ENCODE measurements at places on chromosomes 5 and 9.

GRCh38 chr9:28234133-28234893 lies 661.0 kb upstream of the C9orf72 start:
- no peak overlapping the region for H3K27ac ChIP-seq
- H3K27me3 ChIP-seq, result no peaks in the 10 kb centered on the region
- no peak overlapping the region for H3K4me3 ChIP-seq
- no peaks in the 10 kb centered on the region for H3K4me1 ChIP-seq
- DNase-seq, result no peak

- no peak for DNase-seq
- no peaks in the 10 kb centered on the region for H3K27me3 ChIP-seq
- H3K4me3 ChIP-seq, result no peak overlapping the region
Measured at GRCh38 chr9:23747088-23748075, 78.7 kb downstream of the ELAVL2 start.

GRCh38 chr9:130110166-130110565 lies 56.5 kb downstream of the GPR107 start:
- no peak for DNase-seq
- H3K36me3 ChIP-seq, result peaks cover 58% of the 10 kb centered on the region
- no peaks in the 10 kb centered on the region for H3K27me3 ChIP-seq
- H3K4me3 ChIP-seq, result no peak overlapping the region

DNA sequence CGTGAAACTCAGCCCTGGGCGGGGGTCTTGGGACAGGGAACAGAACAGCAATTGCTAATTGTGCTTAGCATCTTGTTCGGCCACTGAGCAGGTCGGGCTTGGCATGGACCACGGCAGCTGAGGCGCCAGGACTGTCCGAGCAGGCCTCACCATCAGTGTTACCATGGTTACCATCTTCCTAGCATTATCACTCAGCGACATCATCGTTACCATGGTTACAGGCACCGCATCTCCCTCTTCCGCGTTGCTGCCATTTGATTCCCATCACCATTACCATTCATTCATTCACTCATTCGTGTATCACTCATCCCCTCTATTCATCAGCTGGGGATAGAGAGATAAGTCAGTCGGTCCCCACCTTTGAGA lies 81.0 kb upstream of the ZBTB43 start:
- H3K27me3 ChIP-seq, result peaks cover 2% of the 10 kb centered on the region
- peak overlapping the region; percentile 73 for H3K4me3 ChIP-seq
- H3K4me1 ChIP-seq, result peaks cover 29% of the 10 kb centered on the region
- no peak overlapping the region for H3K27ac ChIP-seq
- H3K36me3 ChIP-seq, result no peaks in the 10 kb centered on the region

- H3K4me1 ChIP-seq, result no peaks in the 10 kb centered on the region
- no peaks in the 10 kb centered on the region for H3K36me3 ChIP-seq
- no peak overlapping the region for H3K27ac ChIP-seq
- H3K27me3 ChIP-seq, result no peaks in the 10 kb centered on the region
Measured at GRCh38 chr9:28547527-28547926, 974.2 kb upstream of the C9orf72 start.

- H3K27ac ChIP-seq, result no peak overlapping the region
- no peaks in the 10 kb centered on the region for H3K27me3 ChIP-seq
- DNase-seq, result no peak
- H3K4me3 ChIP-seq, result no peak overlapping the region
- peaks cover 88% of the 10 kb centered on the region for H3K36me3 ChIP-seq
- H3K4me1 ChIP-seq, result peaks cover 13% of the 10 kb centered on the region
Measured at GRCh38 chr5:150044329-150044681, 42.0 kb downstream of the CSF1R start.

DNA sequence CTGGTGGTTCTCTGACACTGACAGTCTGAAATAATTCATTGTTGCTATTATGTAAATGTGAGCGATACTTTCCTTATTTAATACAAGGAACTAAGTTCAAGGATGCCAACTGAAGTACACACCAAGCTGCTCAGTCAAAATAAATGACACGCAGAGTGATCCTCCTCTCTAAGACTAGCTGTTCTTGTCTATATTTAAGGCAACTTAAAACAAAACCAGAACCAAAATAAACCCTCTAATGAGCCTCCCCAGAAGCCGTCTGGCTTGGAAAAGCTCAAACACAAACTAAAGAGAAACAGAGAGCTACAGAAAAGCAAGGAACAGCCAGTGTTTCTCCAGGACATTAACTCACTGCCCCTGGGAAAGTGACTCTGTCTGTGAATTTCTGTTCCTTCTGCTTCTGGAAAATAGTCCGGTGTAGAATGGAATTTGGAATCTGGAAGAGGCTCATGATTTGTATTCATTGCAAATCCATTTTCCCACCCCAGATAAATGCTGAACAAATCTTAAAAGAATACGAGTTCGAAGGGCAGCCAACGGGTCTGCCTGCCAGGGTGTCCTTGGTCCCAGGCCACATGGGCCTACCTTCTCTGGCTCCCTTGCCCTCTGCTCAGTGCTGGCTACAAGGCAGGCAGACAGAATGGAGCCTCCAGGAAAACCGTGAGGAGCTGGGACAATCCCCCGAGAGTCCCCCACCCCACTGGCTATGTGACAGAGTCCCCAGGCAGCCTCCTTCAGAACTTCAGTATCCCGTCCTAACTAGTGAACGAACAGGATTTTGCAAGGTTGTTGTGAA lies 14.8 kb downstream of the GGTA1 start:
- no peaks in the 10 kb centered on the region for H3K36me3 ChIP-seq
- H3K27ac ChIP-seq, result peak overlapping the region; percentile 64
- no peak overlapping the region for H3K4me3 ChIP-seq
- H3K4me1 ChIP-seq, result peaks cover 5% of the 10 kb centered on the region
- DNase-seq, result no peak
- no peaks in the 10 kb centered on the region for H3K27me3 ChIP-seq

DNA sequence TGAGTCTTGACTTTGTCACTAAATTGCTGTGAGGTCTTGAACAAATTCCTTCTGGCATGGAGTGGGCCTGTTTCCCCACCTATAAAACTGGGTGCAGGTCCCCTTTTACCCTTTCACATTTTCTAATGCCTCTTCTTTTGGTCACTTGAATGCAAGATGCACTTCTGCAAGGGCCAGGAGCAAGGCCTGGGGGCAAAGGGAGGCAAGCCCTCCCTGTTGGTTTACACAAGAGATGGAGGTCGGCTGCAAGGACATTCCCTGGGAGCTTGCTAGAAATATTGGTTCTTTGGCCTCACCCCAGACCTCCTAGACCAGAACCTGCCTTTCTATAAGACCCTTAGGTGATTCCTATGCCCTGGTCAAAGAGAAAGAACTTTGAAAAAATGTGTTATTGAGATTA lies 5.8 kb downstream of the FOXE1 start:
- no peaks in the 10 kb centered on the region for H3K36me3 ChIP-seq
- H3K4me1 ChIP-seq, result peaks cover 6% of the 10 kb centered on the region
- no peak overlapping the region for H3K4me3 ChIP-seq
- H3K27me3 ChIP-seq, result peaks cover 9% of the 10 kb centered on the region
- H3K27ac ChIP-seq, result no peak overlapping the region
- no peak for DNase-seq

DNA sequence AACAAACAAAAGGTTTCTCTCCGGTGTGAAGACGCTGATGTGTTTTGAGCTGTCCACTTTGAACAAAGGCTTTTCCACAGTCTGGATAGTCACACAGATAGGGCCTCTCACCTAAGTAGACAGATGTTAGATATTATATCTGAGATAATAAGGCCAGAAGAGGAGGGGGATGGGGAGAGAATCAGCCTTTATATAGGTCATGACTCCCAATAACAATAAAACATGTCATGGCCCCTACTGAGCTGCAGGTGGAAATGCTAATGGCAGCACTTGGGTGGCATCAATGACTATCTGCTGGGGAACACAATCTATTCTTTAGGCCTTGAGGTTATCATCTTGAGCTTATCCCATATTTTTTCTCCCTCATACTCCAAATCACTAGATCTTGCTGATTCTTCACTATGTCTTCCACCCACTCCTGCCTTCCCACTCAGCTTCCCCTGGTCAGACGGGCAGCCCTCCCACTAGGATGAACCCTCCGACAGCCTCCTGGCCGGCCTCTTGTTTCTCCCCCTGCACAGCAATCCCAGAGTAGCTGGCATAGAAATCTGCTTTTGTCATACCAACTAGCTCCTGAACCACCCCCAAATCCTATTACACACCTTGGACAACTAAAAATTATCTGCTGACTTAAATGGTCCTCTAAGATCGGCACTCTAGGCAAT lies 11.5 kb upstream of the SLC35D2 start:
- no peak overlapping the region for H3K27ac ChIP-seq
- DNase-seq, result no peak
- peaks cover 5% of the 10 kb centered on the region for H3K4me1 ChIP-seq
- H3K36me3 ChIP-seq, result no peaks in the 10 kb centered on the region

- H3K4me1 ChIP-seq, result peaks cover 16% of the 10 kb centered on the region
- no peaks in the 10 kb centered on the region for H3K27me3 ChIP-seq
- H3K27ac ChIP-seq, result peak overlapping the region; percentile 94
- H3K36me3 ChIP-seq, result no peaks in the 10 kb centered on the region
- DNase-seq, result peak; percentile 25
- H3K4me3 ChIP-seq, result peak overlapping the region; percentile 74
Measured at GRCh38 chr9:14312719-14313377, 1.1 kb downstream of the NFIB start.

DNA sequence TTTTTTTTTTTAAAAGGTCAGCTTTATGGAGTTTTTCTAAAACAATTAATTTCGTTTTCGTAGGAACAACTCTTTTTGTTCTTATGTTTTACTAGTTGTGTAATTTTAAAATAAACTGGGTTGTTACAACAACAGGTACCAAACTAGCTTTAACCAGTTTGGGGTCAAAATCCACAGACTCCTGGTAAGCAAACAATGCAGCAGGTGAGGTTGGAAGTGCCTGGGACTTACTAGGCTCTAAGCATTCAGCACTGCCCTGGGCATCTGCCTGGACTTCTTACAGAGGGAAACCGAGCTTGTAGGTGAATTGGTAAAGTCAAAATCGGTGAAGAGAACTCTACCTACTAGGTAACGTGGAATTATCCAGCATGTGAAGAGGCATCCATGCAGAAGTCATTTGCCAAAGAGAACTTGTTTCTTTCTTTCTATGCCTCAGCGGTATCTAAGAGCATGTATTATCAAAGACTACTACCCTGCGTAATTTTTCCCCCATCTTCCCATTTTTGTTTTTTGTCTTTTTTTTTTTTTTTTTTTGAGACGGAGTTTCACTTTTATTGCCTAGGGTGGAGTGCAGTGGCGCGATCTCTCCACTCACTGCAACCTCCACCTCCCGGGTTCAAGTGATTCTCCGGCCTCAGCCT lies 145.4 kb downstream of the KCTD16 start:
- H3K36me3 ChIP-seq, result no peaks in the 10 kb centered on the region
- no peaks in the 10 kb centered on the region for H3K27me3 ChIP-seq
- no peak for DNase-seq
- H3K27ac ChIP-seq, result no peak overlapping the region
- H3K4me1 ChIP-seq, result no peaks in the 10 kb centered on the region

GRCh38 chr9:121861501-121862180 lies 210.2 kb downstream of the DAB2IP start:
- no peaks in the 10 kb centered on the region for H3K27me3 ChIP-seq
- H3K27ac ChIP-seq, result no peak overlapping the region
- H3K4me3 ChIP-seq, result no peak overlapping the region

GRCh38 chr9:13175732-13176131 lies 103.8 kb downstream of the MPDZ start:
- H3K4me1 ChIP-seq, result no peaks in the 10 kb centered on the region
- no peaks in the 10 kb centered on the region for H3K36me3 ChIP-seq
- H3K27ac ChIP-seq, result no peak overlapping the region
- no peaks in the 10 kb centered on the region for H3K27me3 ChIP-seq
- DNase-seq, result no peak

DNA sequence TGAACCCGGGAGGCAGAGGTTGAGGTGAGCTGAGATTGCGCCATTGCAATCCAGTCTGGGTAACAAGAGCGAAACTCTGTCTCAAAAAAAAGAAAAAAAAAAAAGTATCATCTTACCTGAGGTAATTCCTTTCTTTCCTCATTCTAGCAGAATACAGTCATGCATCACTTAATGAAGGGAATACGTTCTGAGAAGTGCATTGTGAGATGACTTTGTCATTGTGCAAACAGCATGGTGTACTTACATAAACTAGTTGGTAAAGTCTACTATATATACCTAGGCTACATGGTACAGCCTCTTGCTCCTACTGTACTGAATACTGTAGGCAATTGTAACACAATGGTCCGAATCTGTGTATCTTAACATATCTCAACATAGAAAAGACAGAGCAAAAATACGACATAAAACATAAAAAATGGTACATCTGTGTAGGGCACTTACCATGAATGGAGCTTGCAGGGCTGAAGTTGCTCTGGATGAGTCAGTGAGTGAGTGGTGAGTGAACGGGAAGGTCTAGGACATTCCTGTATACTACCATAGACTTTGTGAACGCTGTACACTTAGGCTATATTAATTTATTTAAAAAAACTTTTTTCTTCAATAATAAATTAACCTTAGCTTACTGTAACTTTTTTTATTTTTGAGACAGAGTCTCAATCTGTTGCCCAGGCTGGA lies 100.4 kb downstream of the GLDC start:
- no peaks in the 10 kb centered on the region for H3K36me3 ChIP-seq
- H3K27ac ChIP-seq, result no peak overlapping the region
- DNase-seq, result no peak
- no peak overlapping the region for H3K4me3 ChIP-seq

- no peak overlapping the region for H3K4me3 ChIP-seq
- no peaks in the 10 kb centered on the region for H3K27me3 ChIP-seq
- DNase-seq, result no peak
- H3K27ac ChIP-seq, result no peak overlapping the region
Measured at GRCh38 chr9:109560470-109561132, 62.5 kb upstream of the PTPN3 start.

- H3K36me3 ChIP-seq, result no peaks in the 10 kb centered on the region
- DNase-seq, result no peak
- H3K27me3 ChIP-seq, result no peaks in the 10 kb centered on the region
- no peaks in the 10 kb centered on the region for H3K4me1 ChIP-seq
- no peak overlapping the region for H3K4me3 ChIP-seq
Measured at GRCh38 chr5:85017261-85017660, 632.6 kb upstream of the EDIL3 start.

DNA sequence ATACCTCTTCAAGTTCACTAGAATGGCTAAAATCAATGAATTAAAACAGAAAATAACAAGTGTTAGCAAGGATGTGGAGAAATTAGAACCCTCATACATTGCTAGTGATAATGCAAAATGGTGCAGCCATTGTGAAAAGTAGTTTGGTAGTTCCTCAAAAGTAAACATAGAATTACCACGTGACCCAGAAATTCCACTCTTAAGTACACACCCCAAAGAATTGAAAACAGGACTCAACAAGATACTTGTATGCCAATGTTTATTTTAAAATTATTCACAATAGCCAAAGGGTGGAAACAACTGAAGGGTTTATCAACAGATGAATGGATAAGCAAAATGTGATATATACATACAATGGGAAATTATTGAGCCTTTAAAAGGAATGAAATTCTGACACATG lies 70.3 kb downstream of the BARX1 start:
- no peaks in the 10 kb centered on the region for H3K36me3 ChIP-seq
- H3K4me3 ChIP-seq, result no peak overlapping the region
- H3K27ac ChIP-seq, result no peak overlapping the region

GRCh38 chr9:119588874-119589744 lies 219.9 kb upstream of the BRINP1 start:
- H3K36me3 ChIP-seq, result no peaks in the 10 kb centered on the region
- no peaks in the 10 kb centered on the region for H3K27me3 ChIP-seq
- H3K4me3 ChIP-seq, result no peak overlapping the region
- H3K27ac ChIP-seq, result no peak overlapping the region
- H3K4me1 ChIP-seq, result no peaks in the 10 kb centered on the region

All from upper lobe of left lung (tissue), 6 donors.